Activated naive CD8-positive, alpha-beta T cell treated with anti-CD3 and anti-CD28 coated beads, Interleukin-2, amount 10 ng/mL, durations not matched to agents 7 days and 5 days (primary cell): ENCODE measurements at places on chromosomes 7 and 10. TPM values are rescaled to one million over a fixed set of nuclear protein-coding genes. Genes with fewer than 3 reads are reported as not detected.

DNA sequence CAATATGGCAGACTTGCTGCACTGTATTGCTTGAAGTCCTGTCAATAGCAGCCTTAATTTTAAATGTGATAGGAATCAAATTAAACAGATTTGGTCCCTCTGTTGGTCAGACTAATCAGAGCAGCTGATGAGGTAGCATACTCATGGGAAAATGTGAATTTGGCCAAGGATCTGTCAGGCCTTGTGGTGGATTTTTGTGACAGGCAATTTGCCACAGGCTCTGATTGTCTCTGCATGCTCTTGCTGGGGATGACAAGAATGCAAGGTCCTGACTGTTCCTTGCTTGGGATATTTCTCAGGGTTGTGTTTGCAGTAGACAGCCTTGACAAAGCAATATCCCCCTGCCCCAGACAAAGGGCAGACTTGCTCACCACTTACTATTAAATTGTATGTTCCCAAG is 41.5 kb upstream of the GARS1 start:
- DNase-seq: no peak

Gene SPDYE8
- total RNA-seq: not detected

GRCh38 chr7:116441534-116441933 is 58.0 kb upstream of the CAV2 start:
- no peak for DNase-seq

GRCh38 chr7:47576031-47576865 is 5.7 kb downstream of the TNS3 start:
- no peak for DNase-seq

Gene EXOC4
- total RNA-seq: 73.7 TPM

DNA sequence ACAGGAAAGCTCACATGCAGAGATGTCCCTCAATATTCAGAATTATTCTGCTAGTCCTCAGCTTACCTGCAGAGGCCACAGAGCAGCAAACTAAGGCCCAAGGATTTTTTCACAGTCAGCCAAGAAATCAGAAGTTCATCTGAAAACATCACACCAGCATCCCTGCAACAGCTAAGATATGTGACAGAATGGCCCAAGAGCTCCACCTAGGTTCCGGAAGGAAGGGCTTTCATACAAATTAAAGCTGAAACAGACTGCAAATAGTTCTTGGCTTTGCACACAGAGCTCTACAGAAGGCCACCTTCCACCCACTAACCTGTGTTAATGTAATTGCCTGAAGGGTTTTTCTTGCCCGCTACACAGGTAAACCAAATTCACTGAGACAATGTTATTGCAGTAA is 438.8 kb upstream of the C7orf33 start:
- DNase-seq: no peak

Gene STEAP2
- not detected for total RNA-seq

Gene DLX5
- not detected for total RNA-seq

Gene SFMBT2
- 50.6 TPM for total RNA-seq

GRCh38 chr7:137036768-137037167 is 168.3 kb downstream of the CHRM2 start:
- no peak for DNase-seq

DNA sequence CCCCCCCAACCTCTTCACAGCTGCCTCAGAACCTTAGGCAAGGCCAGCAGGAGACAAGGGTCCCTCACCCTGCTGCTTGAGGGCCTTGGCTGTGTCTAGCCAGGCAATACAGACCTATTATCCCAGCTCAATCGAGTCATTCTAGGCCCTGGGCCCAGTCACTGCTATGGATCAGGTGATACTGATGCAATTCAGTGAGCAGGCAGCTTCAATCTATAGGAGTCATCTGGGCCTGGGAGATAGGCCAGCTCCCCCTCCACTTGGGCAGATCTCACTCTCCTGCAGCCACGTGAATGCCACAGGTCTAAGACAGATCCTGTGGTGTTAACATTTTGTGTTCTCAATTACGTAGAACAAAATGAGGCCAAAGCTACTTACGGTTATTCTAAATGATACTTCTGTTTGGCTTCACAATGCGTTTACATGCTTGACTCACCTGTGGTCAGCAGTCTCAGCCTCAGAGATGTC is 68.0 kb upstream of the LRRC4 start:
- no peak for DNase-seq

DNA sequence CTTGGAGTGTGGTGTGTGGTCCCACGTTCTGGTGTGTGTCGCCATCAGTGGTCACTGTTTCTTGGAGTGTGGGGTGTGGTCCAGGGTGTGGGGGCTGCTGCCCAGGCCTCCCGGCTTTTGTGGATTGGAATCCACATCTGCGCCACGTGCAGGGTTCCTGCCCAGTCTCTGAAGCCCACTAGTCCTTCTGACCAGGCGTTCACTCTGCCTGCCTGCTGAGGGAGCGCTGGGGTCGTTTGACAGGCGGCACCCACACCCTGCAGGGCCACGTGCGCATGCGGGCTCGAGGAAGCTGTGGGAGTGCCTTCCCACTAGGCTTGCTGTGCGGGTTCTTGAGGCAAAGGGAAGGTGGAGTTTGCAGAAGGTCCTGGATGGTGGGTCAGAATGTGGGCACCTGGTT is 51.4 kb downstream of the INPP5A start:
- no peak for DNase-seq

Gene MET
- total RNA-seq: not detected

Gene OR2A5
- total RNA-seq: not detected

GRCh38 chr7:69833964-69834363 is 235.7 kb downstream of the AUTS2 start:
- DNase-seq: no peak

DNA sequence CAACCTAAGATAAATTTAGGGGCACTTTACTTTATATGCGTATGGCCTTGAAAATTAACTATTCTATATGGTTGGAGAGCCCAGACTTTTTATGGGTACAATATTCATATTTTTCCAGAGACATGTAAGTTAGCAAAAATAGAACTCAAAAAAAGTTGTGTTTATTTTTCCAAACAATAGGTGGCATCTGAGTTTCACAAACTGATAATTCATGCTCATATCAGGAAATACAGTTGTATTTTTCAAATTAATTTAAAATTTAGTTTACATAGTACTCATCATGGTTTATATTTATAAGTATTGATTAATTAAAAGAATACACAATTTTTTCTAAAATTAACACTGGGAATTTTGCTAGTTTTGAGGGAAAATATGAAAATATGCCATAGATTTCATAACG is 34.6 kb downstream of the ANKRD7 start:
- DNase-seq: no peak

- DNase-seq: no peak
Measured at GRCh38 chr7:124031919-124032318, 948 bp downstream of the TMEM229A start.

Gene SPOCK2
- 371 TPM for total RNA-seq

DNA sequence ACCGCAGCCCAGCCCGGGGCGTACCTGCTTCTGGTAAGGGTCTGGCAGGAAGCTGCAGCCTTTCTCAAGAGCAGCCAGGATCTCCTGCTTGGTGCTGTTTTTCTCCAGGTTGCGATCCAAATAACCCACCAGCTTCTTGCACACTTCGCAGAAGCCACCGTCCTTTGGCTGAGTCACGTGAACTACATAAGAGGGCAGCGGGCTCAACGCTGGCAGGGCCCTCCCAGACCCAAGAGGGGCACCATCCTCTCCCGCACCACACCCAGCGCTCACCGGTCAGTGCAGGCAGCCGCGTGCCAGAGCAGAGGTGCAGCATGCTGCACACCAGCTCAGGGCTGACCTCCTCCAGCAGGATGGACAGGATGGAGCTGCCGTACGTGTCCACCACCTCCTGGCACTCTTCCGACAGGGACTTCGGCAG is 31.6 kb downstream of the PSAP start:
- no peak for DNase-seq

GRCh38 chr10:65742906-65743305 is 1182.9 kb upstream of the LRRTM3 start:
- no peak for DNase-seq

DNA sequence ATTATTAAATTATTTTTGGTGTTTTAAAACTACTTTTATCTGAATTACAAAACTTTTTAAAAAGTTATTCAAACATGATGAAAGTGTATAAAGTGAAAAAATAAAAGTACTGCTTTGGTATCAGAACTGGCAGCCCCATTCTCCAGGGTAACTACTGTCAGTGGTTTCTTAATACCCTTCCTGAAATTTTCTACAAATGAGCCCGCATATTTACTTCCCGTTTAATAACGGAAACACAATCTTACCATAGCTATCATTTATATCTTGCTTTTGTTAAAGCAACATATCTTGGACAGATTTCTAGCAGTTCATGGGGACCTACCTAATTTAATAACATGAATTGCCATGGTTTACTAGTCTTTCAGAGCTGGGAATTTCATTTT is 249.9 kb downstream of the RNLS start:
- no peak for DNase-seq

DNA sequence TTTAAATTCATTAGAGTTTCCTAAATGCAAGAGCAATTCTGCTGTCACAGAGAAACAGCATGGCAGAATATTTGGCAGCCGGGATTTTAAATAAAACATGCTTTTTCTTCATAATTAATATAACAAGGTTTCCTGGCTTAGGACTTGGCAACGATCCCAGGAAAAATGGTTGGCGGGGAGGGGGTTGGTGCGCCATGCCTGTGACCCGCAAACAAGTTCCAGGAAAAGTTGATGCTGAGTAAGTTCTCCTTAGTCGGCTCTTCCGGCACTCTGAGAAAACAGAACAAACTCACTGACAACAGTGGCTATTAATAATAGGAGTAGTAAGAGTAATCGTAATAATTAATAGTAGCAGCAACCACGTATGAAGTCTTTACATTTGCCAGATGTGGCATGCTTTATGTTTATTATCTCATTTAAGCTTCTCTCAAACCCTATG is 4.6 kb downstream of the HABP2 start:
- no peak for DNase-seq

Gene CYP26C1
- not detected for total RNA-seq

Gene MCM10
- total RNA-seq: 45.0 TPM

- DNase-seq: no peak
Measured at GRCh38 chr10:26025523-26025922, 91.5 kb downstream of the MYO3A start.

- no peak for DNase-seq
Measured at GRCh38 chr7:155984609-155985405, 172.5 kb upstream of the SHH start.

GRCh38 chr7:22688084-22688483 is 38.9 kb upstream of the IL6 start:
- DNase-seq: no peak

DNA sequence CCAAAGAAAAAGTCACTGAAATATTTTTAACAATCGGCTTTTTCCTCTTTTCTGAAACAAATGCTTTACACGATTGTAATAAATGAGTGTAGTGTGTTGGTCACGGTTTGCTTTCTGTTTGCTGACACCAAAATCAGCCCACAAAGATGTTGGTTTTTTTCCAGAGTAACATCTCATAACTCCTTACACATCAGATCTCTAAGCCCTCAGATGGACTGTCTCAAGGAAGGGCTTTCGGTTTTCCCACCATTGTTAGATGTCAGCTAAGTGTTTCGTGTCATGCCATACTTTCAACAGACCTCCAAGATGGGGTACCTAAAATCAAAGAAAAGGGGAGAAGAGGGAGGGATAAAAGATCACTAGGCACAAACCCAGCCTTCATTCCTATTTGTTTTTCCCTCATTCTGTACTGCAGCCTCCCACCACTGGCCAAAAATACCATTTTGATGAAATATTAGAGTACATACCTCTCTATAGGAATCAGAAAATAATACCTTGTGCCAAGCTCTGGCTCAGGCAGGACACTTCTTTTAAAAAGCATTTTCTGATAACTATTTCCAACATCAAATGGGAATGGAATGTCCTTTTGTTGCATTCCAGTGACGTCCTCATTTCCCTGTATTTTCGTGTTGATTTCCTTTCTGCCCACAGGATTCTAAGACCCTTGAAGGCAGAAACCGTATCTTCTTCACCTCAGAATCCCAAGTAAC is 159.1 kb downstream of the DGKI start:
- DNase-seq: no peak

DNA sequence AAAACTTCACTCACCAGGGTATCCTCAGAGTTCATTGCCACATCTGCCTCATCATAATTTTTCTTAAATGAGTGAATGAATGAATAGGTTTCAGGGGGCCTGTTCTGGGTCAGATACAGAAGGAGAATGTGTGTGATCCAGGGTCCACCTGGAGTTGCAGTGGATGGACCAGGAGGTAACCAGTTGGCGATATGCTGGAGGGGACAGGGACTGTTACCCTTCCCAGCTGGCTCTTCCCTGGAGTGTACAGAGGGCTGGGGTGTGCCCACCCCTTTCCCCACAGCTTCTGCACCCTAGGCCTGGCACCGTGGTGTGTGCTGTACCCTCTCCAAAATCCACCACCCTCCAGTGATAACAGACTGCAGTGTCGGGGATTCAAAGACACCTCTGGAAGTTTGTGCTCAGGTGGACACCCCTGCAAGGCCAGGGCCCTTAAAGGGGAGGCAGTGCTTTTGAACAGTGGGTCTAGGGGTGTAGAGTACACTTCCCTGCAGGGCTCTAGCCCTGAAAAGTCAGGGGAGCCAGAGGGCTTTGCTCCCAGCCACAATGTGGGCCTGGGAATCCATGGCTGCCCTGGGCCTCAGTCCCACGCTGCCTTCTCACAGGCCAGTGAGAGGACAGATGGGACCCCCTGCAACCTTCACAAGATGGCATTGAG is 134.4 kb upstream of the UNC5B start:
- DNase-seq: peak; percentile 18

DNA sequence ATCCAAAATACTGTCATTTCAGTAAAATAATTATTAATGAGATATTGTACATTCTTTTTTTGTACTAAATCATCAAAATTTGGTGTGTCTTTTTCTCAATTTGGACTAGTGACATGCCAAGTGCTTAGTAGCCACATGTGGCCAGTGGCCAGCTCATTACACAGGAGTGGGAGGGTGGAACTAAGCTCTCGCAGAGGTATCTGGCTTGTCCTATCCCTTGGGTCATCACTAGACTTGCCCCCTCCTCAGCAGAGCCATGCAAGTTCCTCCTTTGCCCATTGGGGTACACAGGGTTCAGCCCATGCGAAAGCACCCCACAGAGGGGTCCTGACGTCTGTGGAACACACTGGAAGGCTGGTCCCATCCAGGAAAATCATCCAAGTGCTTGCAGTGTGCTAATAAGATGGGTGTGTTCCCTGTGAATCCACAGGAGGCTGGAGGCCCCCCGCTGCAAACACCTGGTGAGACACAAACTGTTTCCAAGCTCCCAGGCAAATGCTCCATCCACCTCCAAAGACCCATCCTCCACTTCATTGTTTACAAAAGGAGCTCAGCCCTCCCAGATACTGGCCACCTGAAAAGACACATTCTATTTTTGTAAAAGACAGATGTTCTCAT is 1.3 kb downstream of the ARHGAP22 start:
- no peak for DNase-seq

- DNase-seq: no peak
Measured at GRCh38 chr10:27537166-27537565, 33.1 kb downstream of the RAB18 start.

DNA sequence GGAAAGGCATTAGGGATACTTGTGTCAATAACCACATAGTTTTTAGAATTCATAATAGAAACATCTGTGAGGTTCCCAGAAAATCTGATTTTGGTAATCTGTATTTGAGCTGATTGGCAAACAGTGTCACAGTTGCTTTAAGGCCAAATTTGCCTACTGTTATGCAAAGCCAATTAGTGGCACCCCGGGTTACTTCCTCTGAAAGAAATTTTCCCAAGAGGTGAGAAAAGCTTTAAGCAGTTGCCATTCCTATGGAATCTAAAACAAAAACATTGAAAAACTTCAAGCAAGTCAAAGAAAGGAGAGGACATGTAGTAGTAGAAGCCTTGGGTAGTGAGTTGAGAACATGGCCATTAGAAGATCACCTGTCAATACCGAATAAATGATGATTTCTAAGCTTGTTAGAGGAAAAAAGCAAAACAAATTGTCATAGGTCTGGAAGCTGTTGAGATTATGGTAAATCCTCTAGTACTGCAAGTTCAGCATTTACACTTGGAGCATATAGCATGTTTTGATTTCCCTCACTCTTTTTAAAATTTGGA is 176.8 kb downstream of the TWIST1 start:
- no peak for DNase-seq
